Stimulated activated CD8-positive, alpha-beta memory T cell treated with anti-CD3 and anti-CD28 coated beads, Interleukin-4, amount 100 ng/mL, for 48 hours (primary cell): ENCODE measurements at places on chromosomes 2 and 18.

DNA sequence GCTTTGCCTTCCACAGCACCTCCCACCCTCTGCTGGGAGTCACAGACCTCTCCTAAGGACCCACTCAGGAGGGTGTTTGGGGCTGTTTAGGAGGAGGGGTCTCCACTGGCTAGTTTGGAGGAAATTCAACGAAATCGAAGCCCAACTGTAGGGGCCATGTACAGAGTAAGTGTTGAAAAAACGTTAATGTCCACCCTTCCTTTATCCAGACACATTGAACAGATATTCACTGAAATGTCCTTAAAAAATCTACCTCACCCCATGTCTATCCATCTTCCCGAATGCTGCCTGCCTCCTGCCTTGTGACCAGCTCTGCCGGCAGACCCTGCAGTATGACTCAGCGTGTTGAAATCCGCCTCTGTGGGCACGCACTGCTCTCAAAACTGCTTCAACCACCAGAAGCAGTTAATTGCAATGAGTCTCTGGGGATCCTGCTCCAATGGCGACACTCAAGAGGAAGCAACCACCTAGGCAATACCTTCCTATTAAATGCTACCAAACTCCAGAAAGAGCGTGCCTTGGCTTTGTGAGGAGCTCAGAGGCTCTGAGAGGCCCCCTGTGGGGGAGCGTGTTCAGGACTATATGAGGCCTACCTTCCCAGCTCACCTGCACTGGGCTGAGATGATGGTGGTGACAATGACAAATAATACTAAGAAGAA, 61.4 kb upstream of the RTN4 start:
- no peak for DNase-seq

GRCh38 chr18:79374408-79375171, 21.1 kb upstream of the NFATC1 start:
- no peak for DNase-seq

GRCh38 chr2:149899390-149899789, 311.8 kb upstream of the MMADHC start:
- DNase-seq: no peak

GRCh38 chr2:28408764-28409599, 16.3 kb downstream of the FOSL2 start:
- peak; percentile 84 for DNase-seq

- no peak for DNase-seq
Measured at GRCh38 chr2:174581491-174581890, 16.1 kb downstream of the WIPF1 start.

GRCh38 chr2:126752876-126753275, 96.9 kb downstream of the GYPC start:
- no peak for DNase-seq

DNA sequence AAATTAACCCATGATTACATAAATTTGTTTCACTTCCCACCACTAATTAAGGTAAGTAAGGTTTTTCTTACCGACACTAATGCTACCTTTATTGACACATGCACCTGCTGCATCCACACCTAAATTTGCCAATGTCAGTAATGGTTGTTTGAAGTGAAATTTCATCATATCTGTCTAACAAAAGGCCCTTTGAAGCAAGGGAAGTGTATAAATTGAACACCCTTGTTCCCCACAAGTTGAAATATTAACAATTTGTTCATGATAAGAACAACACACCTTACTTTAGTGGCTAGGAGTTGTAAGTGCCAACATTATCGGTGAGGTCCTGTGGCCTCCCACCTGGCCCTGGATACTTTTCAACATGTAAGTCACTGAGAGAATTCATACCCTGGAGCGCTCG, 116.3 kb upstream of the CDCA7 start:
- no peak for DNase-seq

DNA sequence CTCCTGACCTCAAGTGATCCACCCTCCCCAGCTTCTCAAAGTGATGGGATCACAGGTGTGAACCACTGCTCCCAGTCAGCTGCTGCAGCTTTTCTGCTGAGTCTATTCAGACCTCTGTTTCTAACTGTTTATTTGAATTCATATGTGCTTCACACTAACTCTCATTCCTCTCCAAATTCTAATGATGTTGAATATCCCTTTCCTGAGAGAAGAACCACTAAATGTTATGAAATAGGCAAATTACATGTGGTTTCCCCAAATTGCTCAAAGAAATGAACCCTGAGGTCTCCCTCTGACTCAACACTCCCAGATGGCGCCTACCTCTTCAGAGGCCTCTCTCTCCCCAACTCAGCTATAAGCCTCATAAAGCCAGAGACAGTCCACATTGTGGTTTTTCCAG, 98.6 kb downstream of the IRS1 start:
- no peak for DNase-seq

DNA sequence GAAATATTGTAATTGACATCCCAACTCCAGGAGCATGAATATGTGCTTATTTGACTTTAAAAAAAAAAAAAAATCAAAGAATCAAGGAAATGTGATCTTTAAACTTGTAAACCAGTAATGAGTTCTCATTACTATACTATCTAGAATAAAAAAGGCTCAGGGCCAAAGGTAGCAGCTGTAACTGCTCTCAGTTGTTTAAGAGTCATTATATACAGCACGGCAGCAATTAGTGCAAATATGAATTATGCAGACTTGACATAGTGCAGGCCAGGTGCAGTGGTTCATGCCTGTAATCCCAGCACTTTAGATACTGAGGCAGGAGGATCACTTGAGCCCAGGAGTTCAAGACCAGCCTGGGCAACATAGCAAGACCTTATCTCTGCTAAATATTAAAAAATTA, 125.7 kb upstream of the TTC39C start:
- no peak for DNase-seq

GRCh38 chr2:160429248-160430000, 64.2 kb downstream of the RBMS1 start:
- no peak for DNase-seq

GRCh38 chr2:162253435-162253834, 10.2 kb upstream of the FAP start:
- DNase-seq: no peak

GRCh38 chr18:8780227-8780626, 74.9 kb downstream of the MTCL1 start:
- DNase-seq: no peak

- DNase-seq: no peak
Measured at GRCh38 chr18:48545757-48546321, 7.0 kb downstream of the CTIF start.

GRCh38 chr18:452816-453215, 47.7 kb downstream of the COLEC12 start:
- DNase-seq: no peak

- DNase-seq: peak; percentile 11
Measured at GRCh38 chr2:240932001-240932723, 26.0 kb downstream of the CROCC2 start.

GRCh38 chr2:7348761-7349160, 431.5 kb downstream of the RNF144A start:
- DNase-seq: no peak

- no peak for DNase-seq
Measured at GRCh38 chr2:236550701-236551465, 18.7 kb upstream of the ACKR3 start.

DNA sequence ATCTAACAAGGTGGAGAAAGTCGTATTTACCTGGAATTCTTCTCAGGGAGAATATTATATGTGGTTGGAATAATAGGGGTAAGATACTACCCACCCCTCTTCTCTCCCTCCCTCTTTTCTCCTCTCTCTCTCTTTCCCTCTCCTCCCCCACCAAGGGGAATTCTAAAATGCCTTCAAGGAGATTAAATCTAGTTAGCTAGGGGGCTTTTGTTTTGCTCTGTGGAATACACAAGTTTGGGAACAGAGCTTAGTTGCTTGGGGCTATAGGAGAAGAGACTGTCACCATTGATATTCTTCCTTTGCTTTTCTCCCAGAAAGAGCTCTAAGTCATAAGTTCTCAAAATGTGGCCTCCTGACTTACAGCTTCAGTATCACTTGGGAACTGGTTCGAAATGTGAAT, 34.5 kb downstream of the TAF1B start:
- no peak for DNase-seq

DNA sequence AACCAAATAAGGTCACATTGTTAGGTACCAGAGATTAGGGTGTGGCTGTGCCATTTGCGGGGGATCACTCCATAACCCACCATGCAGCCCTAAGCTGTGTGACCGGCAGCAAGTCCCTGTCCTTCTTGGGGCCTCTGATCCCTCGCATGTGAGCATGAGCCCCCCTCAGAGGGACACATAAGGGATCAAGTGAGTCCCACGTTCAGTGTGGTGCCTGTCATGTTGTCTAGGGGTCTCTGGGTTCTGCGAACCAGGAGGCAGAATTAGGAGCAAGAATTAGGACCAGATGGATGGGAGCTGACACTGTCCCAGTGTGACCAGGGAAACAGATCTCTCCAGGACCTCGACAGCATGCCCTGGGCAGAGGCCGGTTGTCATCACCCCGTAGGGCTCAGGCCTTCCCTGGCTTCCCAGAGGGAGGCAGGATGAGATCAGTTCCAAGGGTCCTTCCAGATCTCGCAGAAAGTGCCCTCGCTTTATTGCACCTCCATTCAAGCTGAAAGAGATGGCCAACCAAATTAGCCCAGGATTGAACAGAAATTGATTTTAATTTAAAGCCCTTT, 113.2 kb upstream of the OTOS start:
- DNase-seq: no peak

GRCh38 chr2:135783439-135783838, 41.8 kb downstream of the UBXN4 start:
- no peak for DNase-seq

GRCh38 chr18:56987236-56987635, 159.7 kb upstream of the BOD1L2 start:
- no peak for DNase-seq

GRCh38 chr2:207352978-207353671, 176.6 kb upstream of the CREB1 start:
- no peak for DNase-seq

GRCh38 chr2:101396316-101396717, 9.0 kb upstream of the CREG2 start:
- DNase-seq: no peak

GRCh38 chr2:11941201-11942177, 195.1 kb downstream of the LPIN1 start:
- DNase-seq: no peak

- no peak for DNase-seq
Measured at GRCh38 chr2:200128296-200128695, 172.9 kb downstream of the MAIP1 start.

DNA sequence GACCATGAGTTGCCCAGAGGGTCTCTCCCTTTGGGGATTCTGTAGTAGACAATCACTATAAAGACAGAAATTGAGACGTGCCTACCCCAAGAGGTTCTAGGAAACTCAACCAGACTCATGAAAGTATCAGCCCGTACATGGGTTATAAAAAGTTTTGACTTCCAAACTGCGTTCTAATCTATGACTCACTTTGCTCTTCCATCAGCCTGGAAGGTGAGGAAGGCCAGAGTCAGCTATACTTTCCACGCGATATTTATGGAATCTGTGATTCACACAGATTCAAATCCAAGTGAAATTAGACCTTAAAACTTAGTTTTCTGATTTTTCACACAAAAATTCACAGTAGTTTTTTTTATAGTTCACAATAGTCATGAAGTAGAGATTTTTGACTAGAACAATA, 7.7 kb upstream of the LYPD1 start:
- no peak for DNase-seq

DNA sequence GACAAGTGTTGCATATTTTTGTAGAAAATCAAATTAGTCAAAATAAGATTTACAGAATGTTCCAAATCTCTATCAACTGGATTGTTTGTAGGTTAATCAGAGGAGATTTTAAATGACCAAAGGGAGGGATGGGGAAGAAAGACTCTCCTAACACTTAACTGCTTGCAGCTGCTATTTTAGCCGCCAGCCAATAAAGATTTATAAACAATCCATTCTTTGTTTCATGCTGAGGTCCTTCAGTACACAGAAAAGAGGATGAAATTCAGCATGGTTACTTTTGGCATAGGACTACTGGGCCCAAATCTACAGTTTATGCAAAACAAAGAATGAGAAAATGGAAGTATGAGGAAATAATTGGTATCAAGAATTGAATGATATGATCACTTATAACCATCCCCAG, 86.4 kb upstream of the FN1 start:
- DNase-seq: no peak

GRCh38 chr2:232581725-232582124, 31.2 kb downstream of the EIF4E2 start:
- DNase-seq: no peak

DNA sequence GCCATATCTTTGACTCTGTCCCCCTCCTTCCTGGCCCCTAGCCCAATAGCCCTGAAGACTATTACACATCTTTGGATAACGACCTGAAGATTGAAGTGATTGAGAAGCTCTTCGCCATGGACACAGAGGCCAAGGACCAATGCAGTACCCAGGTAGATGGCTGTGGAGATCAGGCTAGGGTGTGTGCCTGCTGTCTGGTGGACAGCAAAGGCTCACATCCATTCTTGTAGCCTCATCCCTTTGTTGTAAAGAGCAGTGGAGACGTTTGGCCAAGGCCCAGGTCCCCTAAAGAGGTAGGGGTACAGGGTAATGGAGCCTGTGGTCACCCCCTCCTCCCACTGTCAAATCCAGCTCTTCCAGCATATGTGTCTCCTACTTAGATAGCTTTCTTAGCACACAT, 81.4 kb downstream of the EPAS1 start:
- no peak for DNase-seq
